ENCODE measurements at places on chromosomes 7 and 10.

GRCh38 chr7:55570218-55570873, 2.0 kb downstream of the VOPP1 start:
- no peak for DNase-seq

GRCh38 chr7:187227-187927, 5.0 kb upstream of the FAM20C start:
- DNase-seq, result no peak

GRCh38 chr10:113095419-113096127, 145.5 kb downstream of the TCF7L2 start:
- no peak for DNase-seq

DNA sequence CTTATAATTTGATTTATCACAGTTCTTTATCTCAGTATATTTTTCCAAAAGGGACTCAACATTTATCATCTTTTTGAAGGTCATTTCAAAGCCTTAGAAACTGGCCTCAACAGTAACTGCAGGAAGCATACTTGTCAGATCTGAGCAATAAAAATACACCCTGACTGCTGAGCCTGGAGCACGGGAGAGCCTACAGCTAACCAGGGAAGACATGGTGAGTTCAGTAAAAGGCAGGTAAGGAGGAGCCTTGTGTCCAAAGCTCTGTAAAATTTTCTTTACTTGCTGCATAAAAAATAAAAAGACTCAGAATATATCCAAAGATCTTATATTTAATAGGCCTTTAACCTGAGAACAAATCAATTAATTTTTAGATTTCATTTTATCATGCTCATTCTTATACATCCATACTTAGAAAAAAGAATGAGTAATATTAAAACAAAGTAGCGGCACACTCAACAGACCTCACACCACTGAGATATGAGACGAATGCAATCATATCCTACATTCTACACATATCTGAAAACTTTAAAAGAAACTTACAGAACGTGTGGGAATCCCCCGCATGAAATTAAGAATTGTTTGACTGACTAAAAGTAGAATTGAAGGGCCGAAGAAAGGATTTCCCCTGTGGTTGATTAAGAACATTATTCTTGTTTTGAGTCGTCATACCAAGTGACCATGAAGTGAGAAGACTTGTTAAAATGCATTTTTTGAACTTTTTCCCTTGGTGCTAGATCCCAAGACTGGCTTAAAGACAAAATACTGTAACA, 296.4 kb upstream of the MKLN1 start:
- DNase-seq, result no peak

GRCh38 chr7:115911465-115911864, 119.1 kb downstream of the TFEC start:
- no peak for DNase-seq

GRCh38 chr10:5525561-5526341, 990 bp downstream of the CALML3 start:
- no peak for DNase-seq

- no peak for DNase-seq
Measured at GRCh38 chr7:125568799-125569198, 639.2 kb upstream of the POT1 start.

DNA sequence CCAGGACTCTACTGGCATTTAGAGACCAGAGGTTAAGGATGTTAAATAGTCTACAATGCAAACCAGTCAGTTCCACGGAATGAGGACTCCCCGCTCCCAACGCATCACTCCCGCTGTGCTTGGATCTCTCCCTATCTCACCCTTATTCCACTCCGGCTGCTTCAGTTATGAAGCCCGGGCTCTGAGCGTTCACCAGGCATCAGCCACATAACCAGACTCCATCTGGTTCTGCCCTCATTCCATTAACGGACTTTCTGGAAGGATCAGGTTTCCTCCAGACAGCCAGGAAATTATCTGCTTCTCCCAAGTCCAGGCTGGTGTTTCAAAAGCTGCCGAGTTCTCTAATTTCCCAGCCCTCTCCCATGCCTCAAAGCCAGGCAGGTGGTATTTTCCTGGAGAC, 499.3 kb downstream of the GLRX3 start:
- DNase-seq, result no peak

- DNase-seq, result no peak
Measured at GRCh38 chr7:71553306-71553705, 421.4 kb downstream of the GALNT17 start.

- DNase-seq, result no peak
Measured at GRCh38 chr10:127207081-127207480, 10.7 kb upstream of the INSYN2A start.

GRCh38 chr10:54487743-54488142, 313.3 kb downstream of the PCDH15 start:
- DNase-seq, result no peak

DNA sequence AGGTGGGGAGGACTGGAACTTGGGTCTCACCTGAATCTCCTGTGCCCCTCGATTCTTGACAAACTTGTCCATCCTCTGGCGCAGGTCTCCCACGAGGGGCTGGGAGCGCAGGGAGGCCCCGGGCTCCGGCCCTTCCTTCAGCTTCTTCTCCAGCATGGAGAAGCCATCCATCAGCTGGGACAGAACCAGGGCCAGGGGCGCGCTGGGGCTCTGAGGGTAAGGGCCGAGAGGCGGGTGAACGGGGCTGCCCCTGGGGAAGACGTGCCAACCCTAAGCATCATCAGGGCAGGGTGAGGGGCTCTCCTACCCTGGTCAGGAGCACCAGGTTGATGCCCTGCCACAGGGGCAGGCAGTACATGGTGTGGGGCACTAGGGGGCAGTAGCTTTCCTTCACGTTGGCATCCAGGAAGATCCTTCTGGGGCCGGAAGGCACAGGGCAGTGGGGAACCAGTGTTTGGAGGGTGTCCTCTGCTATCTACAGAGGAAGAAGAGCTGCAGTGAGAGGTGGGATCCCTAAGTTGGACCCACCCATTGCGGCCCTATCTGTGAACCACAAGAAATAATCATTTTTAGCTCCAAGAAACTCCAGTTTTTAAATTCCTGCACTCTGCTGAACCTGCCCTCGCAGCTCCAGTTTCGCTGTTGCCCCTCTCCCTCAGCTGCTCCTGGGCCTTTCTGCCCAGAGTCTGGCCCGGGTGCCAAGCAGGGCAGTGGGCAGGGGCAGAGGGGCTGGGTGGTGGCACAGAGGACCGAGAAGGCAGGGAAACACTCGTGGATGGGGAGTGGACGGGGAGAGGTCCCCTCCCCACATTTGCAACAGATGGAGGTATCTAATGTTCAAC, 10.8 kb upstream of the PYROXD2 start:
- peak; percentile 78 for DNase-seq

DNA sequence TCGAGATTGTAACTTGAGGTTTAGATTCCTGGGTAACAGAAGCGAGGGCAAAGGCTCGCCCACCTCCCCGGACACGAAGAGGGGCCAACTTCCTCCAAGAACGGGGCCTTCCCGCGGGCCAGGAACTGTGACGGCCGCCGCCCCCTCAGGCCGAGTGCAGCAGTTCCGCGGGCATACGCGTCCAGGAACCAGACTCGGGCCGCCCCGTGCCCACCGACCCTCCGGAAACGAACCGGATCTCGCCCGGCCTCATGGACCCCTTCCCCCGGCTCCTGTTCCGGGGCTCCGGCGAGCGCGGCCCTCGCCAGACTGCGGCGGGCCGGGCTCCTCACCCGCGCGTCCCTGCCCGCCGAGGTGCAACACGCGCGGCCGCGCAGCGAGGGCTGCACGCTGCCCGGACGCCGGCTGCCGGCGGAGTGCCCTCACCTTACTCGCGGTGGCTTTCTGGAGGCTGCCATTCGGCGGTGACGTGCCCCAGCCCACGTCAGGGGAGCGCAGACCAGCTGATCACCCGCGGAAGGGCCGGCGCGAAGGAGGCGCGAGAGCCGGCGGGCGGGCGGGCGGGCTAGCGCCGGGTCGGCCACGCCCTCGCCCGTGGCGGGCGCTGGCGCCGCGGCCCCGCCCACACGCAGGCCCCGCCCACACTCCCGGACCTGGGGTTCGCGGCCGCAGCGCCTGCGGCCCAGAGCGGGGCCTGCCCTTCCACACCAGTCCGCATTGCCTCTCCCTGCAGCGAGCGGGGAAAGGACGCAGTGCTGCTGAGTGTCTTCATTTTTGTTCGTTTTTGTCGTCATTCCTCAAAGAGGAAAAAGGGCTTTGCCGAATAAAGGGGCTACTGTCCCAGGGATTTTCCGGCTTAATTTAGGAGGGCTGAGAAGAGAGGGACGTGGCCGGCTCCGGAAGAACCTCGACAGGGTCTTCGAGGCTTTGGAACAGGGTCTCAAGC, at the start of gene XPNPEP1:
XPNPEP1 (minus strand) TSS at position 536 of the 946 bp plus-strand sequence; CDS start at position 458, 78 bp downstream.
- peak; percentile 97 for DNase-seq

DNA sequence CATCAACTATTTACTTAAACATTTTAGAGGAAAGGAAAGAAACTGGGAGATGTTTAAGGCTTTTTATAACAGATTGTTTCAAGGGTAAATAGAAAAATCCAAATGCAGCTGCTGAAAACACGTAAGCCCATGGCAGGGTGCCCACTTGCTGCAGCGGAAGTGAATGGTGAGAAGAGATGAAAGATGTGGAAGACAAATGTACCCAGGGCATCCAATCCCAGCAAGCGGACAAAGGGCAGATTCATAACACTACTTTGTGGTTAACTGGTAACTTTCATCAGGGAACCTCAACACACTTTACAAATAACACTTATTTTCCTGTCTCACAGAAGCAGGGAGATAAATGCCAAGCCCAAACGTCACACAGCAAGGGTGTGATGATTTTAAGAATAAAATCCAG, 358.4 kb downstream of the KCNMA1 start:
- DNase-seq, result no peak

DNA sequence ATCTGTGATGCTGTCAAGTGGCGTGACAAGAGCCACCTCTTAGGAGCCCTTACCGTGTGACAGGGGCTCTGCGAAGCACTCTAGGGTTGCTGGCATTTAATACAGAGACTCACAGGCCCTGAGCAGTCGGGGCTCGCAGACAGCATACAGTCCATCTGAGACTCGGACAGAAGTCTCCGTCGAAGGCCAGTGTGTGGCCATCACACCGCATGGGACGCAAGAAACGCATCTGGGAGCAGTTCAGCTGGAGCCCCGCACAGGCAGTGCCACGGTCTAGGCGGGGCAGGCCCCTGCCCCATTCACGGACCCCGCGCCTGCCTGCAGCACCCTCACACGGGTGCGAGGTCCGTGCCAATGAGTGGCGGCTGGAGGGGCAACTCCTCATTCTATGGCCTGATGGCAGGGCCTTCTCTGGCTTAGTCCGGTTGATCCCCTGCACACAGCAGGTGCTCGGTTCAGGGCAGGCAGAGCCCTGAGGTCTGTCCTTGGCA, 33.6 kb downstream of the IQCE start:
- DNase-seq, result no peak

GRCh38 chr7:116027786-116028185, 2.8 kb downstream of the TFEC start:
- no peak for DNase-seq

- no peak for DNase-seq
Measured at GRCh38 chr7:91019686-91020385, 244.4 kb upstream of the FZD1 start.

GRCh38 chr10:1548146-1548545, 189.2 kb downstream of the ADARB2 start:
- DNase-seq, result no peak

GRCh38 chr7:29204491-29205272, 10.1 kb downstream of the CHN2 start:
- DNase-seq, result no peak

DNA sequence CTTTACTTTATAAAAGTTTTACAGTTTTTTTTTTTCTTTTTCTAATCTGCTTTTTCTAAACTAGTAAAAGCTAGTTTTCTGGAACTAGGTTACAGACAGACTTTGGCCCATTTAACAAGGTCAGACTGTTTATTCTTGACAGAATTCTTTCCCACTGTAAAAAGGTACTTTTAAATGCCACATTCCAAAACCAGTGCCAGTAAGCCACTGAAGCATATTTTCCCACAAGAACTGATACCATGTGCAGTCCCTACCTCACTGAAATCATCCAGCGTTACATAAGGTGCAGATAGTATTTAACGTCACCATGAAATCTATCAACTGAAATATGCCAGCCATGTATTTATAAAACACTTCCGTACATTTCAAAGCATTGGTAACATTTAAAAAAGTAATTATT, 121.6 kb downstream of the CDK6 start:
- no peak for DNase-seq

- DNase-seq, result no peak
Measured at GRCh38 chr10:11232222-11232961, 214.7 kb downstream of the CELF2 start.

DNA sequence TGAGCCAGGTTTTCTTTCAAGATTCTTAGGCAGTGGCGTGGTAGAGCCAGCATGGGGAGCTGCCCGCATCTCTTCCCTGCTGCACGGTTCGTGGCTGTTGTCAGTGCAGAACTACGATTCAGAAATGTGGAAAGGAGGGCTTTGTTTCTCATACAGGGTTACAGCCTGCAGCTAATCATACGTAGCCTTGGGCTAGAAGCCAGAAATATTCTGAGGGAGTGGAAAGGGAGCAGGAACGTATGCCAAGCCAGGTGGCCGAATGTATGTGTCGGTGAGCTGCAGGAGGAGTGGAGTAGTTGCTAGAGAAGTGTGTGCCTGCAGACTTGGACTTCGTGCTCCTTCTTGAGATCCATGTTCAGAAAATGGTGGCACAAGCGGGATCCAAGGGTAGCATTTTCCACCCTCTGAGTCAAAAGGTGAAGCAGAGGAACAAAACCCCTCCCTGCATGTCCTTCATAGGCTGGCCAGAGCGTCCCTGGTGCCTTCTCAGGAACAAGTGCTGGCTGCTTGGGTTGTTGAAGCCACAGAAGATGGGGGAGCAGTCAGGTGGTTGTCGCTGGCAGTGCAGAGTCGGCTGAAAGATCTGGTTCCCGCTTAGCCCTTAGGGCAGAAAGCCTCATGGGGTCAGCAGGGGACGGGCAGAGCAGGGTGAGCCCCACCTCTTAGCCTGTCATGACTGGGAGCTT, 40.9 kb downstream of the LANCL2 start:
- no peak for DNase-seq

DNA sequence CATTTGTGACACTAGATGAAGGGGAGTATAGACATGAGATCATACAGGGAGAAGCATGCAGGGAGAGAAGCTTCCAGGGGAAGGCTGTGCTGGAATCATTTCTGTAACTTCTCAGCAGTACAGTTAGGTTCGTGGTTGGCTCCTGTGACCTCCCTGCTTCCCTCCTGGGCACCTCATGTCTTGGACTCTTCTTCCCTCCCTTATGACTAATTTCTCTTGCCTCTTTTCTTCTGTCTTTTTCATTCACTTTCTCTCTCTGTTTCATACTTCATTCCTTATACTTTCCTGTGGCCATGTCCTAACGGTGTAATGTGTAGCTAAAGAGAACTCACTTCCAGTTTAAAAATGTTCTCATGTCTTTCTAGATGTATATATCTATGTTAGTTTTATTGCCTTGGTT, 19.1 kb upstream of the HKDC1 start:
- DNase-seq, result no peak

- no peak for DNase-seq
Measured at GRCh38 chr10:95312257-95312656, 21.5 kb upstream of the PDLIM1 start.

DNA sequence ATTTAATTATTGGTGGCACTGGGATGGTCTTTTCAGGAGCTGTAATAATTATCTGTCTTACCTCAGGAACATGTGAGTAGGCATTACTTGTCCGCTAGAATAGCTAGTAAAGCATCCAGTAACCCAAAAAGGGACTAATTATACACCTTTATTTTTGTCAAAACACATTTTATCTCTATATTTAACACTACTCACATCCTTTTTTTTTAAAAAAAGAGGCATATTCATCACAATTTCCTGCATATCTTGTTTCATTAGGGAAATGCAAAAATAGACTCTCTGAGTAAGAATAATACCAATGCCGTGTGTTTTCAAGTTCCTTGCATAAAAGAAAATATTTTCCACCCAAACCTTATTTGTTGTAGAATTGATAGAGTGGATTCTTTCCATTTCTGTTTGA, 99.5 kb downstream of the VTI1A start:
- no peak for DNase-seq

GRCh38 chr10:50426485-50426884, 175.2 kb upstream of the ASAH2 start:
- no peak for DNase-seq
